ENCODE measurements at places on chromosomes 4 and X.

GRCh38 chrX:37781081-37781480 is 1.2 kb downstream of the CYBB start:
- DNase-seq = no peak

DNA sequence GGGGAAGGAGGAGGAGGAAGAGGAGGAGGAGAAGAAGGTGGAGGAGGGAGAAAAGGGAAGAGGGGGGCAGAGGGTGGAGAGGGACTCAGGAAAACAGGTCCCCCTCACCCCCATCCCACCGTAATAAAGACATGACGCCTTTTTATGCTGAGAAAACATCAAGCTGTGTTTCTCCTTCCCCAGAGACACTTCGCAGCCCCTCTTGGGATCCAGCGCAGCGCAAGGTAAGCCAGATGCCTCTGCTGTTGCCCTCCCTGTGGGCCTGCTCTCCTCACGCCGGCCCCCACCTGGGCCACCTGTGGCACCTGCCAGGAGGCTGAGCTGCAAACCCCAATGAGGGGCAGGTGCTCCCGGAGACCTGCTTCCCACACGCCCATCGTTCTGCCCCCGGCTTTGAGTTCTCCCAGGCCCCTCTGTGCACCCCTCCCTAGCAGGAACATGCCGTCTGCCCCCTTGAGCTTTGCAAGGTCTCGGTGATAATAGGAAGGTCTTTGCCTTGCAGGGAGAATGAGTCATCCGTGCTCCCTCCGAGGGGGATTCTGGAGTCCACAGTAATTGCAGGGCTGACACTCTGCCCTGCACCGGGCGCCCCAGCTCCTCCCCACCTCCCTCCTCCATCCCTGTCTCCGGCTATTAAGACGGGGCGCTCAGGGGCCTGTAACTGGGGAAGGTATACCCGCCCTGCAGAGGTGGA is 45.3 kb upstream of the SHOX start:
- no peak for DNase-seq

DNA sequence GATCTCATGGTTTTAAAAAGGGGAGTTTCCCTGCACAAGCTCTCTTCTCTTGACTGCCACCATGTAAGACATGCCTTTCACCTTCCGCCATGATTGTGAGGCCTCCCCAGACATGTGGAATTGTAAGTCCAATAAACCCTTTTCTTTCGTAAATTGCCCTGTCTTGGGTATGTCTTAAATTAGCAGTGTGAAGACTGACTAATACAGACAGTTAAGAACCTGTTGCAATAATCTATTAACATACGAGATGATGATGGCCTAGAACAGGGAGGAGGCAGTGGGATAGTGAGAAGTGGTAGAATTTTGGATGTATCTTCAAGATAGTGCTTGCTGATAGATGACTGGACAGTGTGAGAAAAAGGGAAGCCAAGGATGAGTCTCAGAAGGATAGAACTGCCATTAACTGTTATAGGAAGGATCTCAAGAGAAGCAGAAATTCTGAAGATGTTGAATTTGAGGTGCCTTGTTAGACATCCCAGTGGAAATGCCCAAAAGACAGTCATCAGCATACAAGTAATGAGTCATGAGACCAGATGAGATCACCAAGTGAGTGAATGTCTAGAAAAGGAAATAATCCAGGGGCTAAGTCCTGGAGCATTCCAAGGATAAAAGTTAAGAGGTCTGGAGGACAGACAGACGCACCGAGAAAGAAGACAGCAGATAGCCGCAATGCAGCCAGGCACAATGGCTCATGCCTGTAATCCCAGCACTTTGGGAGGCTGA is 38.8 kb upstream of the UGDH start:
- DNase-seq = no peak

DNA sequence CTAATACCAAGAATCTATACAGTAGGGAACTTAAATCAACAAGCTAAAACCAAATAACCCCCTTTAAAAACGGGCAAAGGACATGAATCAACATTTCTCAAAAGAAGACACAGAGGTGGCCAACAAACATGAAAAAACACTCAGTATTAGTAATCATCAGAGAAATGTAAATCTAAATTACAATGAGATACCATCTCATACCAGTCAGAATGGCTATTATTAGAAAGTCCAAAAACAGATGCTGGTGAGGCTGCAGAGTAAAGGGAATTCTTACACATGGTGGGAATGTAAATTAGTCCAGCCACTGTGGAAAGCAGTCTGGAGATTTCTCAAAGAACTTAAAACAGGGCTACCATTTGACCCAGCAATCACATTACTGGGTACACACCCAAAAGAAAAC is 167.8 kb downstream of the PACRGL start:
- DNase-seq = no peak

GRCh38 chr4:155667568-155668511 is 1.2 kb downstream of the GUCY1A1 start:
- peak; percentile 27 for DNase-seq

DNA sequence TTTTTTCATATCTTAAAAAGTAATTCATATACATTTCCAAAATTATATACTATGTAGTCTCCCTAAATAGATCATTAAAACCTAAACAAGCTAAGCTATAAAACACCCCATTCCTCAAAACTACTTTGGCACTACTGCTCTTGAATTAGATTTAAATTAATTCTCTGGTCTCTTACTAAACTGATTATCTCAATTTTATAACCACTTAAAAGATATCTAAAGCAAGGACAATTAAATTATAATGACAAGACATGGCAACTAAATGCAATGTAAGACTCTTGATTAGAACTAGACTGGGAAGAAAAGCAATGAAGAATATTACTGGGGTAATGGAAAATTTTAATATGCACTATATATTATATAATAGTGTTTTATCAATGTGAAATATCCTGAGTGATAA is 27.9 kb downstream of the TMEM184C start:
- DNase-seq = no peak

DNA sequence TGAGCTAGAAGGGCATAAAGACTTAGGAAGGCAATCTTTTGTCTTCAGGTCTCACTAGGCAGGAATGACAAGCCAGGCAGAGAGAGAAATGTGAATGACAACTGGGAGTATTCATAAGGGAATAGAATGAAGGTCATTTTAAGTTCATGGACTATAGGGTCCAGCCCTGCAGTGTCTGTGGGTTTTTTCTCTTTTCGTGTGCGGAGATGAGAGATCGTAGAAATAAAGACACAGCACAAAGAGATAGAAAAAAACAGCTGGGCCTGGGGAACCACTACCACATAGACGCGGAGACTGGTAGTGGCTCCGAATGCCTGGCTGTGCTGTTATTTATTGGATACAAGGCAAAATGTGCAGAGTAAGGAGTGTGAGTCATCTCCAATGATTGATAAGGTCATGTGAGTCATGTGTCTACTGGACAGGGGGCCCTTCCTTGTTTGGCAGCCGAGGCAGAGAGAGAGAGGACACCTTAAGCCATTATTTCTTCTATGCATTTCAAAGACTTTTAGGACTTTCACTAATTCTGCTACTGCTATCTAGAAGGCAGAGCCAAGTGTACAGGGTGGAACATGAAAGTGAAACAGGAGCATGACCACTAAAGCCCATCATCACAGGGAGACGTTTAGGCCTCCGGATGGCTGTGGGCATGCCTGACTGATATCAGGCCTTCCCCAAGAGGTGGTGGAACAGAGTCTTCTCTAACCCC is 921.8 kb upstream of the PCDH10 start:
- no peak for DNase-seq

DNA sequence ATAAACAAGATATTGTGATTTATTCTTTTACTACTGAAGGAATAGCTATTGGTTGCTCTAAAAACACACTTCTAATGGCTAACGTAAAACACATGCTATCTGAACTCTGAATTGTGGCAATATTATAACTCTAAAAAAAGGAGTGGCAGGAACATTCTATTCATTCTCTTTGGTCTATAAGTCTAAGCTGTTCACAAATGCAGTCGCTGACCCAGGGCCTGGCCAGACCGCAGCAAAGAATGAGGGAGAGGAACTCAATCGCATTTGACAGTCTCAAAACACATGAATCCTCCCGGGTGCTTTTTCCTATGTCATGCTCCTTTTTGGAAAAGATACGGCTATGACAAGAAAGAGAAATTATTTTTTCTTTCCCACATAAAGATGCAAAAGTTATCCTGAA is 651.6 kb upstream of the PITX2 start:
- DNase-seq = no peak

DNA sequence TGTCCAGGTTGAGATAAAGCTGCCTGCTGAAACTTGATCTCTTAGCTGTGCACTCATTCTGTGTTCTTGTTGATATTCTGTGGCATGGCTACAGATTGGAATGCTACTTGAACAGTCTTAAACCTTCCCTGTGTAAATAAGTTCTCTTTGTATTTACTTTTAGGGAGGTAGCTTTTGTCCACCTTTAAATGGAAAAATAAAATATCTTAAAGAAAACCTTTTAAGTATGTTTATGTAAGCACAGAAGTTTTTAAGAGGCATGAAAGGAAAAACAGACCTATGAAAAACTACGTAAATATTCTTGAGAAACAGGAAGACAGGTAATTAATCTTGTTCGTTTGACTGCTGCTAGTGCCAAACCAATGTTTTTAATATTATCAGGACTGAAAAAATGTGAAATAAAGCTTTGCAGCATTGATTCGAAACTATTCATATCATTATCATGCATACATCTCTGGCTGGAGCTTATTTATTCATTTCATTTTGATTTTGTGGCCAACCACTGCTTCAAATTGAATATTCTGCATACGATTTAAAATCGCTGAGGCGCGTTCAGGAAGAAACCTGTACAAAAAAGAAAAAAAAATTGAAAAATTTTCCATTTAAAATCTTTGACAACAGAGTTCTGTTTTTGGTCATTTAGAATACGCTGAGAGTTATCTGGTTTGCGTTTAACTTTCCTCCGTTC is 17.8 kb downstream of the HSD17B13 start:
- DNase-seq = peak; percentile 5

DNA sequence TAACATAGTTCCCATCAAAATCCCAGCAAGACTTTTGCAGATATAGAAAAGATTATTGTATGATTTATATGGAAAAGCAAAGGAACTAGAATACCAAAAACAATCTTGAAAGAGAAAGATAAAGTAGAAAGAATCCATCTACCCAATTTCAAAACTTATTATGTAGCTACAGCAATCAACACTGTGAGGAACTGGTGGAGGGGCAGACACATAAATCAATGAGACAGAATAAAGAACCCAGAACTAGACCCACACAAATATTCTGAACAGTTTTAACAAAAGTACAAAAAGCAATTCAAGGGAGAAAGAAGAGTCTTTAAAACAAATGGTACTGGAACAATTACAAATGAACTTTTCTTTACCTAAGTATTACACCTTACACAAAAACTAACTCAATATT is 67.0 kb downstream of the LRBA start:
- DNase-seq = no peak

- no peak for DNase-seq
Observed at GRCh38 chrX:139691493-139691842, 16.5 kb downstream of the MCF2 start.

DNA sequence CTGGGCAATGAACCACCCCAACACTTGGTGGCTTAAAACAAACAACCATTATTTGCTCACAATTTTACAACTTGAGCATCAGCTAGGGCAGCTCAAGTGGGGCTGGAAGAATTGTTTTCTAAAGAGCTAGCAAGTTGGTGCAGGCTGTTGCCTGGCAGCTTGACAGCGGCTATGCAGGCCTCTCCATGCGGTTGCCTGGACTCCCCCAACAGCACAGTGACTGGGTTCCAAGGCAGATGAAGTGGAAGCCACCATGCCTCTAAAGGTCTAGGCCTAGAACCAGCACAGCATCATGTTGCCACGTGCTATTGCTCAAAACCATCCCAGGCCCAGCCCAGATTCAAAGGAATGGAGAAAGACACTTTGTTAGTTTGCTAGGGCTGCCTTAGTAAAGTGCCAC is 114.8 kb downstream of the BCOR start:
- DNase-seq = no peak

- peak; percentile 53 for DNase-seq
Observed at GRCh38 chr4:26052663-26053541, 138.9 kb downstream of the SMIM20 start.

- DNase-seq = no peak
Observed at GRCh38 chrX:129495900-129496299, 27.4 kb downstream of the SMARCA1 start.

DNA sequence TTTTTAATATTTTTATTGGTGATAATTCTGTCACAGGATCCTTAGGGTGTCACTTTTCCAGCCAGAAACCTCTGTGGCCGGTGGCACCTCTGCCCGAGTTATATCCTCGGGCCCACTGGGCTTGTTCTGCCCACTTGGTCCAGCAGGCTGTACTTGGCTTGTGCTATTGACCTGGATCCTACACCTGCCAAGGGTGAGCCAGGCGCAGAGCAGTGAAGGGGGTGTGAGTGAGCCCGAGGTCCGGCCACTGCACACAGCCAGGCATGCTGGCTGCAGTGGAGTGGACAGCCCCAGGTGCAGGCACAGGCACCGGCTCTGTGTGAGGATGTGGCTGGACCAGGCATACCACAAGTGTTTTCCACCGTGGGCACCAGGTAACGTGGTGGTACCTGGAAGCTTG is 54.7 kb upstream of the NUDT6 start:
- DNase-seq = no peak

- DNase-seq = peak; percentile 59
Observed at GRCh38 chrX:10617999-10618351, 2.4 kb downstream of the MID1 start.

DNA sequence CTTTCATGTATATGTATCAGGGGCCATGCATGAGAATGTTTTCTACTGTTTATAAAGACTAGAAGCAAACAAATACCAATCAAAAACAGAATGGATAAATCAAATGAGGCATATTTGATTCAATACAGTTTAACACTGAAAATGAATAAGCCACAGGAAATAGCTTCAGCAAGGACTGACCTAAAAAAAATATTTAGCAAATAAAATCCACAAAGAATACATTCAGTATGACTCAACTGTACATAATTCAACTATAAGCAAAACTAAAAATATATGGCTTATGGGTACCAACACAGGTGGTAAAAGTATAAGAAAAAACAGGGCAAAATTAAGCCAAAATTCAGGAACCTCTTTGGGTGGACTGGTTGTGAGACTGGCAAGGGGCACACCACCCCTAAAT is 112.9 kb downstream of the KCNIP4 start:
- DNase-seq = no peak

DNA sequence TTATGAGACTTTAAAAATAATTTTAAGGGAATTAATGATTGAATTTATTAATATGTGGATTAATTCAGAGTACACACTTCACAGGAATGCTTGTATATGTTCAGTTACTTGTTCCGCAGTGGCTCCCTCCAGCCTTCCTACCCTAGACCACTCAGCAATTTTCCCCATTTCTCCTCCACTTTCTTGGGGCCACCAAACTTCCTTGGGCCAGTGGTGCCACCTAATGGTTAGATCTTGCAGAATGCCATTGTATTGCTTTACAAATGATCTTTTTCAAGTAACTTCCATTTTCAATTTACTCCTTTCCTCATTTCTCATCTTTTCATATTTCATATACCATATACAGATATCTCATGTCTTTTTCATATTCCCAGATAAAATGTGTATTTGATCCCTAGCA is 3.6 kb upstream of the RNF175 start:
- DNase-seq = no peak

DNA sequence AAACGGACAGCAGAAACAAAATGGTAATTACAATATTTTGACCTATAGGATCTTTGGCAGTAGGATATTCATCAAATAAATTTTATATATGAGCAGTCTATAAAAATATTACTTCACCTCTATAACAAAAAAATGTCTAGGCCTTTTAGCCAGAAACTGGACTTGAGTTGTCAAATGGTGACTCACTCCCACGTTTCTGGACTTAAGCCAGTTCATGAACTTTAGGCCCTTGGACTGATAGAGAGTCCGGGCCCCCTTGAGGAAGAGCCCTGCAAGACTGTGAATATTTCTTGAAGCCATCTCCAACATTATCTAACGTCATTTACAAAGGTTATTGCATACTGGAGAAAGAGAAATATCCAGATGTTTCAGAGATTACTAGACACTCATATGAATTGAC is 106.8 kb upstream of the FAM47A start:
- no peak for DNase-seq

GRCh38 chr4:126633306-126633705 is 999.5 kb upstream of the INTU start:
- DNase-seq = no peak

Measured in NCI-H524 (cell line).